HAP-1 (cell line): ENCODE measurements at places on chromosomes 11 and 22.

GRCh38 chr22:49204599-49205482 is 622.8 kb downstream of the BRD1 start:
- peak; percentile 0 for DNase-seq

- DNase-seq: peak; percentile 47
Measured at GRCh38 chr11:12599408-12600143, 74.6 kb upstream of the TEAD1 start.

- no peak for DNase-seq
Measured at GRCh38 chr22:49076300-49077035, 751.2 kb downstream of the BRD1 start.

- DNase-seq: no peak
Measured at GRCh38 chr11:69500285-69501120, 19.0 kb downstream of the LINC01488 start.

GRCh38 chr11:9169595-9170295 is 78.3 kb upstream of the SCUBE2 start:
- no peak for DNase-seq

DNA sequence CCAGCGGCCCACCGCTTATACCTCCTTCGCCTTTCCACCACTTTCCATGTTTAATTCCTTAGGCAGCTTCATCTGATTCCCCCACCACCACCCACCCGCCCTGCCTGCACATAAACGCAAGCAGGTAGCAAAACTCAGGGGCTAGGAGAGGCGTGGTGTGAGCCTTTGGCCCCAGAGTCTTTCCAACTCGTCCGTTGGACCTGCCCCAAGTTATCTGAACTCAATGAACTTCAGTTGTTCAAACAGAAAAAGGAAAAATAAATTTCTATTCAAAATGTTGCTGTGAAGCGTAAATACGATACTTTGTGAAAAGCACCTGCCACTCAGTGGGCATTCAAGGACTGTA is 814 bp upstream of the CDON start:
- no peak for DNase-seq

- DNase-seq: no peak
Measured at GRCh38 chr11:70078781-70079616, 882 bp downstream of the ANO1 start.

DNA sequence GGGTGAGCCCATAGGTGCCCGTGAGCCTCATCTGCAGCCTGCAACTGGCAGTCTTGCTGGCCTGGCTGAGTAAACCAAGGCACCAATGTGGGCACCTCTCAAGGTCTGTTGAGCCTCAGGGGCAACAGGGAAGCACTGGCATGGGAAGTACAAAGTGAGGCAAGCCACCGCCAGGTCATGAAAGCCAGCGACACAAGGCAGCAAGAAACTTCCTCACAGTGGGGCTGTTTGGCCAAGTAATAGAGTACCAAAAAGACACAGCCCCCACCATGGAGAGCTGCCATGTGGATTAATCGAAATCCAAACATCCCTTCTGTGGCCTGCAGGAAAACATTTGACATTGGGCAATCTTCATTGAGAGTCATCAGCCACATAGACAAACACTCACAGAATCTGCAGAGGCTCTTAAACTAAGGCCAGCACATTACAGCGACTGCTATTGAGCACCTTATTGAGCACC is 43.6 kb upstream of the FIBIN start:
- DNase-seq: no peak

DNA sequence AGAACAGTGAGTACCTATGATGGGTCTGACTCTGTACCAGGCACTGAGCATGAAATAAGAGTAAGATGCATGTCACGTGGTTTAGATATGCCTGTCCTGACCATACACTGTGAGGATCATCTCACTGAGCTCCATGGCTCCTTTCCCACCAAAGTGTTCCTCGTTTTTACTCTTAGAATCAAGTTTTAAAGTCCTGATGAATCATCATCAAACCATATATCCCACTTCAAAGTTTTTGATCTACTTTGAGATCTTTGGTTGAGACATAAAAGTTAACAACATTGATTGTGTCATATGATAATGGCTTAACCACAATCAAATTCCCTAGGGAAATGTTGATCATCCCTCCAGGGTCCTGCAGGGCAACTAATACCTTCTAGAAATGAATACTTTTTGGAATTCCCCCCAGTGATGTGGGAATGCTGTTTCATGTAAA is 12.8 kb downstream of the ETS1 start:
- DNase-seq: no peak

- no peak for DNase-seq
Measured at GRCh38 chr11:109730669-109731068, 308.7 kb downstream of the C11orf87 start.

- DNase-seq: no peak
Measured at GRCh38 chr22:43423046-43423445, 11.2 kb downstream of the MPPED1 start.

GRCh38 chr11:119473226-119473625 is 50.3 kb upstream of the THY1 start:
- no peak for DNase-seq

GRCh38 chr11:93017821-93018690 is 48.6 kb downstream of the MTNR1B start:
- DNase-seq: no peak

DNA sequence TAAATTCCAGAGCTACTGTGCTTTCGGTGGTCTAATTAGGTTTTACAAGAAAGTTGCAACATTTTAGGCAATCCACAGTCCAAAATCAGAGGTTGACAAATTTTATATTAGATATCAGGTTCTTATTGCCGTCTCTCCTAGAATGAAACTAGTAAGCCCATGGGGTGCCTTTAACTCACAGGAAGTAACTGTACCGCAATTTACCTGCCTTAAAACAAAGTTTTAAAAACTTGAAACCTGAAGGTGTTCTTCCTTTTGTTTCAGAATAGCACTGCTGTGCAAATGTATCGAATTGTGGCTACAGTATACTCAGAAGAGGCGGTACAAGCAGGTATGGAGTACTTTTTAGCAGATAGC is 77.2 kb downstream of the PISD start:
- DNase-seq: no peak

DNA sequence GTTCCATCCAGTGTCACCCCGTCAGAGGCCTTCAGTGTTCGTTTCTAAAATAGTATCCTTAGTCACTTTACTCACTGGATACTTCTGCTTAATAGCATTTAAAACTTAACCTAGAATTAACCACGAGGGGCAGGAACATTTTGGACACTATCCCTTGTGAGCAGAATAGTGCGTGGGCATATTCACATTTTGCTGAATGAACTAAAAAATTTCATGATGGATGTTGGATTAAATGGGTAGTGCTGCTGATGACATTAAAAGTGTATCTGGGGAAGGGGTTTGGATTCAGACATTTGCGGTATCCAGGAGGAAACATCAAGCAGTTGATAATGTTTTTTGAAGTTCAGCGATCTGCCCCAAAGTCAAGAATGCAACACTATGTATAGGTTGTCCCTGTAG is 750 bp upstream of the NAT10 start:
- DNase-seq: no peak

DNA sequence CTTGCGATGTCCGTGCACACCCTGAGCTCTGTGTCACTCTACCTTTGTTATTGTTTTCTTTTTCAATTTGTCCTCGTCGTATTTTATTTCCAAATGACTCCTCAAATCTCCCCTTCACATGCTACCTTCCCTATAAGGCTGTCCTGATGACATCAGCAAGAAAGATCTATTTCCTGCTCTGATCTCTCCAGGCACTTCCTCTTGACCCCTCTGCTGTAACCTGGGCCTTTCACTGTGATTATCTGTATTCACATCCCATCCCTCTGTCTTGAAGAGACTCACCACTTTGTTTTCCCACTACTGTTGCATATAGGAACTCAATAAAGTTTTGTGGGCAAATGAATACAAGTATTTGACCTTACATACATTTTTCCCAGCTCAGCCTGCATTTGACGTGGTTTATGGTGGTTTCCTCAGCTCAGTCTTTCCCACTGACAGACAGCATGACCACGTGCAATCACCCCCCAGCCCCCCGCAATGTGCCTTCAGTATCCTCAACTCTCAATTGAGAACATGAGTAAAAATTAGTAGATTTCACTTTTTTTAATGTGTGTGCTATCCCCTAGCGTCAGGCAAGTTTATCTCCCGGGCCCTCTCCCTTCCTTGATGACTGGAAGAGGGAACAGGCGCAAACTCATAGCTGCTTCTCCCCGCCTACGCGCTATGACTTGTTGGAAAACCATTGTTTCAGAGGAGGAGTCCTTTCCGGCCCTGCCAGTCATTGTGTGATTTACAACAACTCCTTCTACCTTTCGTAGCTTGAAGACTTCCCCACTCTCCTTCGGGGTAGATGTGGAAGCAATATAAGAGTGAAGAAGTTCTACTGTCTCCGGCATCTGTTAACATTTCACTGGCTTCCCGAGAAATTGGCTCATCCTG is 498.5 kb downstream of the NTM start:
- no peak for DNase-seq

- no peak for DNase-seq
Measured at GRCh38 chr22:32693102-32693501, 108.4 kb upstream of the TIMP3 start.

- no peak for DNase-seq
Measured at GRCh38 chr11:12784445-12784844, 110.2 kb downstream of the TEAD1 start.

- peak; percentile 78 for DNase-seq
Measured at GRCh38 chr11:61949169-61950034, 749 bp upstream of the BEST1 start.

DNA sequence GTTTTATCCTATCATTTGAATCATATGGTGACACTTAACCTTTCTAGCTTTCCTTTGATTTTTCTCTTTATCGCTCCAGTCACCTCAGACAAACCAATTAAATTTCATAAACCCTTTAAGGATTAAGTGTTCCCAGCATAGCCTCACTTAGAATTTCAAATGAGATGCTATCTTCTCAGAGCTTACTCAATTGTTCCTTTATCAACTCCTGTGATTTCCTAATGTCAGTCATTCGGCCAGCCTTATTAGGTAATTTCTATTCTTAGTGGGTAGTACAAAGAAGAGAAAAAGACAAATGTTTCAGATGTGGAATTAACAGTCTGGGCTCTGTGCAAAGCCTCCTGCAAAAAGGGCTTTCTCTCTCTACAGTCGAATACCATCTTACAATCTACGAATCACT is 77.1 kb upstream of the CCDC90B start:
- DNase-seq: peak; percentile 38

GRCh38 chr11:80309301-80309700 is 868.5 kb upstream of the TENM4 start:
- no peak for DNase-seq

- no peak for DNase-seq
Measured at GRCh38 chr11:79087961-79088318, 352.9 kb downstream of the TENM4 start.

DNA sequence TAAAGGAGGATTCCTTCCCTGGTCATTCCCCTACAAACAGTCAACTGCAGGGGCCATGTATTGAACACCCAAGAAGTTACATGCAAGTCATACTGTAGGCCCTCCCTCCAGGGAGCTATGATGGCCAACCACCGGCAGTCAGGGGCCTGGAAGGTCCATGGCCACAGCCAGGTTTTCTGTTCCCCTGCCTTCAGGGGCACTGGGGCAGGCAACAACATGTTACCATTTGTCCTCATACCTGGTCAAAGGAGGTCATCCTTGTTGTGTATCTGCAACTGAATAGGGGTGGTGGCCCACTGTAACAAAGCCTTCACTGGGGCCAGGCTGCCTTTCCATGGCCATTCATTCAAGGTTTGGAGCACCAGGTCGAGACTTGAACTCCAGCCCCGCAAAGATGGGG is 433.6 kb downstream of the DYNC2H1 start:
- DNase-seq: no peak

DNA sequence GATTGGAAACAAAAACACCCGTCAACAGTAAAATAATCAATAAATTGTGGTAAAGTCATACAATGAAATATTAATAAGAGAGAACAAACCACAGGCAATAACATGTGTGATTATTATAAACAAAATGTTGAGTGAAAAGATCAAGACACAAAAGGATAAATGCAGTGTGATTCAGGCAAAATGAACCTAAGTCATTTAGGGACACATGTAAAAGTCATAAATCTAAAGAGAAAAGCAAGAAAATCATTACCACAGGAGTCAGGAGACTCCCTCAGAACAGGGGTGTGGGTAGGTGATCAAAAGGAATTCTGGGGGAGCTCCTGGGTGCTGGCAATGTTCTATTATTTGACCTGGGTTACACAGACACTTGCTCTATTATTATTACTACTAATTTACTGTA is 47.9 kb upstream of the PPP2R1B start:
- DNase-seq: no peak
